ENCODE measurements at places on chromosomes 2 and 18.
A peak's percentile ranks its signal among the peaks of the same experiment; 100 is the strongest.

- H3K4me1 ChIP-seq, result peaks cover 22% of the 10 kb centered on the region
- DNase-seq, result no peak
- H3K27me3 ChIP-seq, result no peaks in the 10 kb centered on the region
- no peaks in the 10 kb centered on the region for H3K36me3 ChIP-seq
- H3K4me3 ChIP-seq, result no peak overlapping the region
These were observed 2.7 kb downstream of the ACTG2 start for GRCh38 chr2:73895473-73895872.

- peak overlapping the region; percentile 72 for H3K27ac ChIP-seq
- peaks cover 39% of the 10 kb centered on the region for H3K27me3 ChIP-seq
- no peak for DNase-seq
- no peak overlapping the region for H3K4me3 ChIP-seq
These were observed 205.8 kb downstream of the NDUFA10 start for GRCh38 chr2:239819091-239819973.

DNA sequence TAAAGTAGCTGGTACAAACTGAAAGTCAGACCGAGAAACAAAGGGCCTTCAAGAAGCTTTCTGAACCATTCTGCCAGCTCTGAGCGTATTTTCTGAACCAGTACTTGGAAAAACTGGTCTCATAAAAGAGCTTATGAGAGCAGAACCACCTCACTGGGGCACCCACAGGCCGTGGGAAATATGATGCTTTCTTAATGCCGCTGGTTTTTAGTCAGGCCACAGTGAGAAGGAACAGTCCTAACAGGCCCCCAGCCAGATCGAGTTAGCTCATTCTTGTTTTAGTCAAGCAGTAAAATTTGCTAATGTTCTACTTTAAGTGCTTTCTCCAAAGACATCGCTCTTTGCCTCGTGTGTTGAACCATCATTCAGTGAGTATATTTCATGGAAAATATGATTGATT is 12.7 kb upstream of the NOSTRIN start:
- no peaks in the 10 kb centered on the region for H3K4me1 ChIP-seq
- DNase-seq, result no peak
- H3K27ac ChIP-seq, result no peak overlapping the region
- no peaks in the 10 kb centered on the region for H3K27me3 ChIP-seq
- no peaks in the 10 kb centered on the region for H3K36me3 ChIP-seq

DNA sequence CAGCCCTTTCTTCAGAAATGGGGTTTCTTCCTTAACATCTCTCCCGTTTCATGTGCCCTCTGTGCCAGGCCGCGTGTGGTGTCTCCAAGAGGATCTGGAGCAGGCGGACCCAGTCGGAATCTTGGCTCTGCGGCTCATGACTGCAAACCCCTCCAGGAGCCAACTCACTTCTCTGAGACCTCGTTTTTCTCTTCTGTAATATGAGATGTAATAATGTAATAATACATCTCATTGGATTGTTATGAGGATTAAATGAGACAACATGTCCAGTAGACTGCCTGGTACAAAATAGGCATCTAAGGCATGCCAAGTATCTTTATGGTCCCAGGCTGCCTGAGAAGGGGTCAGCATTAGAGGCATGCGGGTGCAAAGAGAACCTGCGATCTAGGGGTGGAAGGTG is 221.3 kb upstream of the REV1 start:
- no peak for DNase-seq
- no peak overlapping the region for H3K4me3 ChIP-seq
- H3K27me3 ChIP-seq, result peaks cover 14% of the 10 kb centered on the region
- no peaks in the 10 kb centered on the region for H3K36me3 ChIP-seq

DNA sequence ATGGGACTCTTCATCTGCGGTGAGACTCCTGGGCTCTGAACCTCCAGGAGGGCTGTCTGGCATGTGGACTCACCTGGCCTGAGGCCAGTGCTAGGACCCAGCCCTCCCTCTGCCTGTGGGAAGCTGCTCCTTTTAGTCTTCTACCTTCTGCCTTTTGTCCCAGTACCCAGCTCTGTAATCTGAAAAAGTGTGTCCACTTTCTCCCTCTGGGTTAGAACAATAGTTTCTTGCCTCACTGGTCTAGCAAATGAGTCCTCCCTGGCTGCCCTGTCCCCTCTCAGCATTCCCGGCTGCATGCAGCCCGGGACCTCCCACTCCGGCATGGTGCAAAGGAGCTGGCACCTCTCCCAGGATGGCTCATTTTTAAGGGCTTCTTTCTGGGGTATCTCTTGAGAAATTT is 25.9 kb downstream of the GKN2 start:
- no peak for DNase-seq
- H3K27me3 ChIP-seq, result peaks cover 24% of the 10 kb centered on the region
- H3K4me3 ChIP-seq, result no peak overlapping the region
- peaks cover 13% of the 10 kb centered on the region for H3K4me1 ChIP-seq

- H3K27me3 ChIP-seq, result no peaks in the 10 kb centered on the region
- no peak overlapping the region for H3K27ac ChIP-seq
- H3K4me1 ChIP-seq, result no peaks in the 10 kb centered on the region
- no peak for DNase-seq
- H3K4me3 ChIP-seq, result no peak overlapping the region
These were observed 770.6 kb upstream of the GYPC start for GRCh38 chr2:125885340-125885739.

GRCh38 chr2:201872591-201872990 is 66.3 kb downstream of the CDK15 start:
- no peaks in the 10 kb centered on the region for H3K36me3 ChIP-seq
- peaks cover 40% of the 10 kb centered on the region for H3K27me3 ChIP-seq
- H3K4me1 ChIP-seq, result no peaks in the 10 kb centered on the region
- H3K27ac ChIP-seq, result no peak overlapping the region
- no peak overlapping the region for H3K4me3 ChIP-seq

DNA sequence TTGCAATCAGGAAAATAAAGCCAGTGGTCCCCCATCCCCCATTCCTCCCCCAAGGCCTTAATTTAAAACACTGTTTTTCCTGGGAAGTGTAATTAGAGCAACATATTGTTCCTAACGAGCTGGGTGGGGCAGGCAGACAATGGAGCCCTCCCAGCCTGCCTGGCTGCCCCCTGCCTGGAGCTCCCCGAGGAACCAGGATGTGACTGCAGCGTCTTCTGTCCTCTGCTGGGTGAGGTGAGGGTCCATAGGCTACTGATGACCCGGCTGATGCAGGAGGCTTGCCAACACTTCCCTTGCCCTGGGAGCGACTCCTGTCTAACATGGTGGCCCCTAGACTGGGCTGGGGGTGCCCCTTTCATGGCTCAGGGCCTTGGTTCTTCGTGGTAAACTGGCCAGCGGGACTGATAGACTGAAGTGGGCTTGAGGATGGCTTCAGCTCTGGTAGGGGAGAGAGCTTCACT is 152.4 kb downstream of the DYSF start:
- H3K36me3 ChIP-seq, result peaks cover 3% of the 10 kb centered on the region
- H3K27me3 ChIP-seq, result peaks cover 58% of the 10 kb centered on the region
- no peak for DNase-seq
- peaks cover 10% of the 10 kb centered on the region for H3K4me1 ChIP-seq
- H3K4me3 ChIP-seq, result no peak overlapping the region
- no peak overlapping the region for H3K27ac ChIP-seq

DNA sequence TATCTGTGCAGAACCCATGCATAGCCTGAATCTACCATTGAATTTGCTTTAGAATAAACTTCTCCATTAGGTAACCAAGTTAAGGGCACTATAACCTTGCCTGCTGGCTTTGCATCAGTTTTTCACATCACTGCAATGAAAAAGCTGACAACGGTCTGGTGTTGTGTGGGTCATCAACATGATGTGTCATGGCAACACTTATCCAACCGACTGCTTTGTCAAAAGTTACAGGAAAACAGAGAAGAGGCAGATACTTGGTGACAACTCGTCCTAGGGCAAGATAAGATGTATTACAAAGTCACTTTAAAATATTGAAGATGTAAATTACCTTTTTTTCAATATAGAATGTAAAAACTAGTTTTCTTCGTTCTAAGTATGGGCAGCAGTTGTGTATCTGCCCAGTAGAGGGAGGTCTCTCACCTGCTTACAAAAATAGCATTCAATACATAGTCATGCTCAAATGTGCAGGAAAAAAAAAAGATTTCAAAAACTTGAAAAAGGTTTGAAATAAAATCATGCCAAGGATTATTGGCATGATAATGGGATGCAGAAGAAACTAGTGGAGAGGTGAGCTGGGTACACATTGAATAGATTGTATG is 96.3 kb downstream of the EVA1A start:
- H3K4me1 ChIP-seq, result no peaks in the 10 kb centered on the region
- H3K36me3 ChIP-seq, result no peaks in the 10 kb centered on the region
- peaks cover 7% of the 10 kb centered on the region for H3K27me3 ChIP-seq
- DNase-seq, result no peak
- no peak overlapping the region for H3K27ac ChIP-seq
- no peak overlapping the region for H3K4me3 ChIP-seq

GRCh38 chr2:31004257-31004656 is 134.0 kb downstream of the GALNT14 start:
- peaks cover 29% of the 10 kb centered on the region for H3K27me3 ChIP-seq
- no peaks in the 10 kb centered on the region for H3K36me3 ChIP-seq
- no peaks in the 10 kb centered on the region for H3K4me1 ChIP-seq
- no peak overlapping the region for H3K4me3 ChIP-seq
- no peak overlapping the region for H3K27ac ChIP-seq

DNA sequence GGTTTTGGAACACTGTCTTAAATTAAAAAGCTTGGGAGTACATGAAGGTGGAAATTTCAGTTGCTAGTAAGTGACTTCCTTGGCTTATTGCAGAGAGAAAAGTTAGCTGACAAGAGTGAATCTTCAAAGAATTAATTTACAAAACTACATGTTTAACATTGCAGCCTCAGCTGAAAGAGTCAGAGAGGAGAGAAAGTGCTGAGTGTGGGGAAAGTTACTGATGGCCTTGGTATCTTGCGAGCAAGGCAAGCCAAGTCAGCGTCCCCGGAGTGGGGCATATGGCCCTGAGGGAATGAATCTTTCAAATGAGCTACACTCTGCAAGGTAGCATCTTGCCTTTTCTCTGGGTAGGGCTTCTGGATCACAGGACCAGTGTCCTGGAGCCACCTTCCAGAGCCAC is 131.3 kb downstream of the LPIN1 start:
- H3K4me3 ChIP-seq, result no peak overlapping the region
- DNase-seq, result no peak

- H3K27ac ChIP-seq, result no peak overlapping the region
- H3K4me3 ChIP-seq, result no peak overlapping the region
- H3K4me1 ChIP-seq, result no peaks in the 10 kb centered on the region
- H3K36me3 ChIP-seq, result no peaks in the 10 kb centered on the region
- no peak for DNase-seq
These were observed 424.0 kb downstream of the RND3 start for GRCh38 chr2:150063432-150063889.

DNA sequence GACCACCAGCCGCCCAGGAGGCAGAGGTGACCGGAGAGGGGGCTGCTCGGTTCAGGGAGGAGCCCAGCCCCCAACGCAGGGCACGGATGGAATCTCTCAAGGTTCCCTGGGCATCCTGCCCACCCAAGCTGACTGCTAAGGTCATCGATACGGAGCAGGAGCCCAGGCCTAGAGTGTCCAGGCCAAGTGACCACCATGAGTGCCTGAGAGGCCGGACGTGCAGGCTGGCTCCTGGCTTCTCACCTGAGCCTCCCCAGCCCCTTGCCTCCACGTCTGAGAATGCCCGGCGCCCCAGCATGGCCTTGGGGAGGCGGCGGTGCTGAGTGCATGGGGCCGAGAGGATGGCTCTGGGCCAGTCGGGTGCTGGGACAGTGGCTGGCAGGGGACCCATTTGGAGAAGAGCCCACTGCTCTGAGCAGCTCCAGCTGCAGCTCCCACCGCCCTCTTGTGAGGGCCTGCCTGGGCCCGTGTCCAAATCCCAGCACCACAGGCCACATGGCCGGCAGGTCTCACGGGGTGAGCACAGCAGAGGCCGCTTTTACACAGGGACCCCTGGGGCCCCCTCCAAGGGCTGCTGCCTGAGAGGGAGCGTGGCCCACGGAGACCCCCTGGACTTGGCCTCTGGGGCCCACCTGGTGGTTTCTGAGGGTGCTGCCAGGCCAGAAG is 102.8 kb upstream of the CTDP1 start:
- peaks cover 6% of the 10 kb centered on the region for H3K27me3 ChIP-seq
- H3K4me1 ChIP-seq, result peaks cover 4% of the 10 kb centered on the region
- H3K36me3 ChIP-seq, result peaks cover 3% of the 10 kb centered on the region
- H3K27ac ChIP-seq, result no peak overlapping the region
- no peak for DNase-seq

- no peaks in the 10 kb centered on the region for H3K36me3 ChIP-seq
- H3K27ac ChIP-seq, result no peak overlapping the region
These were observed 300.4 kb upstream of the TNP1 start for GRCh38 chr2:217160103-217160743.

- peaks cover 21% of the 10 kb centered on the region for H3K27me3 ChIP-seq
- H3K27ac ChIP-seq, result no peak overlapping the region
- no peaks in the 10 kb centered on the region for H3K36me3 ChIP-seq
These were observed 105.3 kb upstream of the SIX3 start for GRCh38 chr2:44836174-44836573.

DNA sequence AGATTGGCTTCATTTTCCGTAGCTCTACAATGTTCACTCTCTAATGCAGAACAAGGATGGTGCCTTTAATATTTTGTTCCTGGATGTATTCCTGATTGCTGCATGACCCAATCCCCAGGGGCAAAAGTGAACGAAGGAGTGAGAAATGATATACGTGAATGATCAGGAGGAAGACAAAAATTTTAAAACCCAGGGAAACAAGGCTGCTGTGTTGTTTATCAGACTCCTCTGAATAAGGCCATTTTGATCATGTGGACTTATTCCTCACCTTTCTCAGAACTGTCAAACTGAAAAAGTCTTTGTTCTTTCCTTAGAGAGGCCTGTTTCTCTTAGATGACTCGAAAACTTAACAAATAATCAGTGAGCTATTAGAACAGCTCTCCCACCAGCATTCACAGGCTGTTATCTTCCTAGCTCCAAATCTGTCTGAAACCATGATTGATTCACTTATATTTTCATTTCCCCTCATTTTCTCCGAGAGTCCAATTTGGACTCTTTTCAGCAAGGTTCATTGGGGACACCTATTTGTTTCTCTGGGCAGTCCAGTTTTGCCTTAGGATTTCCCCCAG is 29.5 kb upstream of the COX7A2L start:
- no peak overlapping the region for H3K27ac ChIP-seq
- no peak overlapping the region for H3K4me3 ChIP-seq
- peaks cover 19% of the 10 kb centered on the region for H3K27me3 ChIP-seq
- no peak for DNase-seq
- no peaks in the 10 kb centered on the region for H3K4me1 ChIP-seq

GRCh38 chr2:75428646-75429443 is 131.9 kb downstream of the EVA1A start:
- H3K36me3 ChIP-seq, result no peaks in the 10 kb centered on the region
- H3K4me1 ChIP-seq, result no peaks in the 10 kb centered on the region
- no peak for DNase-seq
- peaks cover 37% of the 10 kb centered on the region for H3K27me3 ChIP-seq
- no peak overlapping the region for H3K27ac ChIP-seq
- H3K4me3 ChIP-seq, result no peak overlapping the region
